NCI-H82 (cell line): ENCODE measurements at places on chromosomes 12 and 14.
A peak's percentile ranks its signal among the peaks of the same experiment; 100 is the strongest.

DNA sequence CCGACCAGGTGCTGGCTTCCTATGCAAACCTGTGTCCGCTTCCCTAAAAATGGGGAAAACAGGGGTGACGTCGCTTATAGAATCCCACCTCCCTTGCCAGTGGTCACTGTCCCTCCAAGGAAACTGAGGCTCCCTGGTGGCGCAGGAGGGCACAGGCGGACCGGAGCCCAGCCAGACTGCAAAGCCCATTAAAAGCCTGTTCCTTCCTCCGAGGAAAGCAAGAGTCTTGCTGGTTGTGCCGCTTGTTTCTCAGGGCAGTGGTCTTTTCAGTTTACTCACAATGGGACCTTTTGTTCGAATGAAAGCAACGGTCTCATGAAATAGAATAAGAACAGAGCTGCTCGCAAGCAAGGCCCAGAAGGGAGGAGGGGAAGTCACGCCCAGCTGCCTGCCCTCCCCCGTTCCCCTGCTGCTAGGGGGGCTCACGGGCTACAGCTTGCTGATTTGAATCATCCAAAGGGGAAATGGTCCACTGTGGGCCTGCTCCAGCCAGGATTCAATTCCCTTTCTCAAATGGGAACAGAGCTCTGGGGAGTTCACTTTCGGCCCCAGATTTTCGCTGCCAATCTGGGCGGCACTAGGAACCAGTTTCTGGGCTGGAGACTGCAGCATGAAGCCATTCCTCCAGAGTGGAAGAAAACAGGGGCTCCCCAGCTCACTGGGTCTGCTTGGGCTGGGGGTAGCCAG lies 4.6 kb upstream of the SELPLG start:
- peak; percentile 41 for DNase-seq

GRCh38 chr14:104891121-104891551 lies 26.1 kb downstream of the CEP170B start:
- no peak for DNase-seq

DNA sequence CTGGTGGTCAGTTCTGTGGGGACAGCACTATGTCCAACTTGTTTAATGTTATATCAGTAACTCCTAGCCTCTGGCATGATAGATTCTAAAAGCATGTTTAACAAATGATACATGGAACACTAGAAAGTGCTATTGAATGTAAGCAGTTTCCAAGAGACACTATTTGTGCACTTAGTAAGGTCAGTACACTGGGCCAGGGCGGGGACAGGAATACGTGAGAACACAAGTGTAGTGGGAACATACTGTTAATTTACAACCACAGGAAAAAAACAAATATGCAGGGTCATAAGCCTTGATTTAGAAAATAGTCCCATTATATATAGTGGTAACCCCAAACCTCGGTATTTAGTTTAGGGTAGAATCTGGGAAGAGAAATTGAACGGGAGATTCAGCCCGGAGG lies 88.9 kb upstream of the SLC38A2 start:
- DNase-seq, result no peak

GRCh38 chr12:102487226-102487625 lies 6.9 kb upstream of the IGF1 start:
- DNase-seq, result peak; percentile 39

DNA sequence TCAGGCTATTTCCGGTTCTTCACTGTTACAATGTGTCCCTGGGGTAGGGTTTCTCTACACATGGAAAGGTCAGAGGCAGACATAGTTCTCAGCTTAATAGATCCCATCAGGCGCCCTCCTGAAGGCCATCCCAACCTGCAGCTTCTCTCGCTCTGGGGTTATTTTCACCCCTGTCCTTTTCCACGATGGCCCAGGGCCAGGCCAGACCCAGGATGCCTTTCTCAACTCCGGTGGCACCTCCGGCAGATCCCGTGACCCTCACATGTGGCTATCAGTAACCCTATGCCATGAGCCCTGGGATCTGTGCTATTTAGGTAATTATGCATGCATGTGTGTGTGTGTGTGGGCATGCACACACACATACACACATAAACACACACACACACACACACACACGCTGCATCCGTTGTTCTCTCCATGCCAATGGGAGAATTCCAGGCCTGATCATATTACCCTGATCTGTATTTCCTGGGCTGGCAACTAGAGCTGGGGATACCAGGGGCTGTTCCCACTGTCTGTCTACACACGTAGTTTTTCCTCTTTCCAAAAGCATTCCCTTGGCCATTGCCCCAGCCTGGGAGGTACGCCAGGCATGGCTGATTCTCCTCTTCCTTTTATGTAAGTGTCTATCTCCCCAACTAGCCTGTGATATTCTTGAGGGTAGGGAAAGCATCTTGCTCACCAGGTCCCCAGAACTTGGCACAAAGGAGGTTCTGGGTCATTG lies 51.2 kb upstream of the NOS1 start:
- DNase-seq, result no peak

GRCh38 chr14:31439561-31439960 lies 17.7 kb downstream of the DTD2 start:
- no peak for DNase-seq
